ENCODE measurements at places on chromosomes 1 and 21.
A peak's percentile ranks its signal among the peaks of the same experiment; 100 is the strongest.

GRCh38 chr1:77313491-77313890 lies 31.7 kb downstream of the AK5 start:
- DNase-seq: peak; percentile 38

GRCh38 chr1:234230414-234230862 lies 142.8 kb upstream of the COA6 start:
- no peak for DNase-seq

- no peak for DNase-seq
Measured at GRCh38 chr1:106747232-106747631, 309.2 kb upstream of the PRMT6 start.

DNA sequence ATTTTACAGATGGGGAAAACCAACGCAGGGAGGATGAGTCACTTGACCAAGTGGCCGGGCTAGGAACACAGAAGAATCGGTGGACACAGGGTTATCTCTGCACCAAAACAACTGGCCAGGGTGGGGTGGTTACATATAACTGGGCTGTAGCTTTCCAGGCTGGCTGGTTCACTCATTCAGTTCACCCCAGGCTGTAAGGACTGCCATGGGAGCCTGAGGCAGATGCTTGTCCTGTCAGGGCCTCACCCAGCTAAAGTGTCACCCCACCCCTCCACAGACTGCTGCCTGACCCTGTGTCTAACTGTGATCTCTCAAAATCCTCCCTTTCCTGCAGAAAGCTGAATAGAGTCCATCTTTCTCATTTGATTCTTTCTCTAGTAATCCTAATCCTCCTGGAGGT lies 387.3 kb downstream of the RYR2 start:
- DNase-seq: no peak

- peak; percentile 17 for DNase-seq
Measured at GRCh38 chr1:44947063-44947773, 39.2 kb downstream of the EIF2B3 start.

DNA sequence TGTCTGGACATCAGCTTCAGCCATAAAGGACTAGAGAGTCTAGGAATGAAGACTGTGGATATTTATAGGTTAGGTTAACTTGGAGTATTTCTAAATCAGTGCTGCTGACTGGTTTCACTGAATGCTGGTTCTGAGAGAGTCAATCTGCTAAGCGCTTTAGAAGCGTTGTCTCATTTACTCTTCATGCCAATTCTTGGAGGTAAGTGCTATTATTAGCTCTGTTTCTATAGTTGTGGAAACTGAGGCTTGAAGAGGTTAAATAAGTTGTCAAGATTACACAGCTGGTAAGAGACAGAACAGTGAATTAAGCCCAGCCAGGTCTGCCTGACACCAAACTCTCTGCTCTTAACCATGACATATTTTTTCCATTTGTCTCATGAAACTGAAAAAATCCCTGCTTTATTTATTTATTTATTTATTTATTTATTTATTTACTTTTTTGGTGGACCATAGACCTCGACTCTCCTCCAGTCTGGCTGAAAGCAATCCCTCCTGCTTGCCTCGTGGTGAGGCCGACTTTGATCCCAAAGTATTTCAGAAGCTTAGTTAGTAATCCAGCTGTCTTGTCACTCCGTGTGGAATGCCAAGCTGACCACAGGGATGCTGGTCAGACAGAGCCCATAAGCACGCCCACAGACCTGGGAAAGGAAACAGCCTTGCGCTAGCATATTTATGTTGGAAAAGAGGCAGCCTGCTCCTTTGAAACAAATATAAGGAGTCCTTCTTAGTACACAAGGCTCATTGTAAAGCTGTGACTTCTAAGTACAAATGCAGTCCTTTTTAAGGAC lies 16.9 kb downstream of the NTMT2 start:
- peak; percentile 89 for DNase-seq

GRCh38 chr1:174262349-174263241 lies 103.3 kb downstream of the RABGAP1L start:
- peak; percentile 68 for DNase-seq

DNA sequence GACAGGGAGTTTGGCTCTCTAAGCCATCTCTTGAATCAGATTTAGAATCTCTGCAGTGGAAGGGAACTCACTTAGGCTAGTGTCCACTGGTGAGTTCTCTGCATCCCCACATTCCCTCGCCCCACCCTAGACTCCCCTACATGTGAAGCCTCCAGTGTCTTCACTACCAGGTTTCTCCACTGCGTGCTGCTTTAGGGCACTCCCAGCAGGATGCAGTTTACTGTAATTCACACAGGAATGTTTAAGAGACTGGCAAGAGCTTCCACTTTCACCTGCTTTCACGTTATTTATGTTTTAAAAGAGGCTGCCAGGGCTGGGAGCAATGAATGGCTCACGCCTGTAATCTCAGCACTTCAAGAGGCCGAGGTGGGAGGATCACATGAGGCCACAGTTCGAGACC lies 60.2 kb downstream of the KAZN start:
- DNase-seq: no peak

- DNase-seq: no peak
Measured at GRCh38 chr21:35106246-35106835, 57.2 kb upstream of the RUNX1 start.

DNA sequence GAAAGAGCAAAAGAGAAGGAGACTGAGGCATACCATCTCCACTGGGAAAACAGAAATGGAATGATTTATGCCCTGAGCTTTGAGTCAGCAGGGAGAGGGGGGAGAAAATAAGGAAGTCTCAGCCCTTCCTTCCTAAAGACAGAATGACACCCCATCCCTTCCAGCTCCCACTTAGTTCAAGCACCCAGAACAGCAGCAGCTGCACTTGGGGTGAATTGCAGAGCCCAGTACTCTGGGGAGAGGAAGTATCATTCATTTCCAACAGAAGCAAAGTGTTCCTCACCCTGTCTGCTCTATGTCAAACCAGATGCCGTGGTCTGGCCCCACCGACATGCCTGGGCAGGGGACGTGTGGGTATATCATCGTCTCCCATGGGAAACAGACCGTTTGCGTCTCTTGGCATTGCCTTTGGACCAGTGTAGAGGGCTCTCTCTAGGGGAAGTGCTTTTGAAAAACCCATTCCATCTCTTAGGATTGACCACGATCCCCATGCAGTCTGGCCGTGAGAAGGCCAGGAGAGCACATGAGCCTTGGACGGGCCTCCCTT lies 1.1 kb upstream of the KCNJ15 start:
- DNase-seq: no peak

DNA sequence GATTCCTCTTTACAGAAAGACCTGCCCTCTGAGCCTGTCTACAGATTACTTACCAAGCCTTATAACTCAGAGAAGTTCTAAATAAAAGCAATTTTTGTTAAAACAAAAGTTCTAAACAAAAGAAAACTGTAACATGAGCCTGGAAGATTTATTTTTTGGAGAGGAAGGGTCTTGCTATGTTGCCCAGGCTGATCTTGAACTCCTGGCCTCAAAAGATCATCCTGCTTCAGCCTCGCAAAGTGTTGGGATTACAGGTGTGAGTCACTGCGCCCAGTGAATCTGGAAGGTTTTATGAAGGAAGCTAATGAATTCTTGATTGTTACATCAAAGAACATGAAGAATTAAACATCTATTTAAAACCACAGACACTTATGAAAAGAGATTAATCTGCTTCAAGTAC lies 27.1 kb downstream of the GPBP1L1 start:
- DNase-seq: no peak

GRCh38 chr1:231419738-231420298 lies 2.3 kb downstream of the EGLN1 start:
- peak; percentile 43 for DNase-seq

DNA sequence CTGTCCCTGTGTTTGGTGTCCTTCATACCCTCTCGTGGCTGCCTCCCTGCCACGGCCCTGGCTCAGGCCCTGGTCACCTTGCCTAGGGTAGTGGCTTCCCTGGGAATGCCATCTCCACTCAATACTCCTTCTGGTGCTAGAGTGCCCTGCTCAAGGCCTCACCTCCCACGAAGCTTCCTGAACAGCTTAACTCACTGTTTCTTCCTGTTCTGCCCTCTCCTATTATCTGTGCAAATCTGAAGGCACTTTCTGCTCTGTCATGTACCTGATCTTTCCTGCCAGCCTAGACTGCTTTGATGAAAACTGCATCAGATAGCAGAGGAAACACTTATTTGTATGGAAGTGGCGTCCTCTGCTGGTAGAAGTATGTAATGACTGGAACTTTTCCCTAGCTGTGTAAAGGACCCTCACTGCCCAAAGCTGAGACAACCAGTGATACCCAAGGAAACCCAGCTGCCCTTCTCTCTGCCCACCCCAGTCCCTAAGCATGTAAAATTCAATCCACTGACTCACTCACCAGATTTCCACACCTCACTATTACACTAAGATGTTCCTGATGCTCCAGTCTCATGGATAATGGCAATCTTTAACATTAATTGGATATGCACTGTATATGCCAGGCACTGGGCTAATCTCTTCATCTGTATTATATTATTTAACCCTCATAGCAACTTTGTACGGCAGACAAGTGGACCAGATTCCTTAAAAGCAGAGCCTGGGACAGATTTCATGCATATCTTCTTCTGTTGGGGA lies 36.2 kb upstream of the BTG2 start:
- peak; percentile 75 for DNase-seq

DNA sequence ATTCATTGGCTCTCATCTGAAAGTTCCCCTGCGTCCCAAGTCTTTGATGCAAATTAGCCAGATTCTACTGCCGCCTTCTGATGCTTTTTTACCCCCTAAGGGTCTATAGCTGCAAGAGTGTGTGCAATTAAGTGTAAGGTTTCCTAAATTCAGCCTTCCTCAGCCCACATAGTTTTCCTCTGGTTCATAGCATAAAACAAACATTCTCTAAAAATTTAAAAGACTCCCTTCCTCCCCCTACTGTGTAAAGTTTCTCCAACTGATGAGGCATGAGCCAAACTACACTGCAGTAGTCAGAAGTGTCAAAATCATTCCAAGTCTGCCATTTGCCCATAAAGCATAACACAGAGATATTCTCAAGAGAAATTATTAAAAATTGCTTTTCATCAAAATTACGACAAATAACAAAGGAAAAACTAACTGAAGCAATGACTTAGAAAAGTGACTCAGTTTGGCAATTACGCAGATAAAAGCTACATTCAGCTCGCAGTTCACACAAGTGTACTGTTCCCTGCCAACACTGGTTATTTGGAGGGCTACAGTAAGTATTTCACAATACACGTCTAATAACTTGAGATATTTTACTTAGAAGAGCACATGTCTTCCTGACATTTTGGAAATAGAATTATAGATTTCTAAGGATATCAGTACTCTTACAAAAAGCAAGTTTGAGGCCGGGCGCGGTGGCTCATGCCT lies 15.4 kb downstream of the KCNH1 start:
- DNase-seq: peak; percentile 23

DNA sequence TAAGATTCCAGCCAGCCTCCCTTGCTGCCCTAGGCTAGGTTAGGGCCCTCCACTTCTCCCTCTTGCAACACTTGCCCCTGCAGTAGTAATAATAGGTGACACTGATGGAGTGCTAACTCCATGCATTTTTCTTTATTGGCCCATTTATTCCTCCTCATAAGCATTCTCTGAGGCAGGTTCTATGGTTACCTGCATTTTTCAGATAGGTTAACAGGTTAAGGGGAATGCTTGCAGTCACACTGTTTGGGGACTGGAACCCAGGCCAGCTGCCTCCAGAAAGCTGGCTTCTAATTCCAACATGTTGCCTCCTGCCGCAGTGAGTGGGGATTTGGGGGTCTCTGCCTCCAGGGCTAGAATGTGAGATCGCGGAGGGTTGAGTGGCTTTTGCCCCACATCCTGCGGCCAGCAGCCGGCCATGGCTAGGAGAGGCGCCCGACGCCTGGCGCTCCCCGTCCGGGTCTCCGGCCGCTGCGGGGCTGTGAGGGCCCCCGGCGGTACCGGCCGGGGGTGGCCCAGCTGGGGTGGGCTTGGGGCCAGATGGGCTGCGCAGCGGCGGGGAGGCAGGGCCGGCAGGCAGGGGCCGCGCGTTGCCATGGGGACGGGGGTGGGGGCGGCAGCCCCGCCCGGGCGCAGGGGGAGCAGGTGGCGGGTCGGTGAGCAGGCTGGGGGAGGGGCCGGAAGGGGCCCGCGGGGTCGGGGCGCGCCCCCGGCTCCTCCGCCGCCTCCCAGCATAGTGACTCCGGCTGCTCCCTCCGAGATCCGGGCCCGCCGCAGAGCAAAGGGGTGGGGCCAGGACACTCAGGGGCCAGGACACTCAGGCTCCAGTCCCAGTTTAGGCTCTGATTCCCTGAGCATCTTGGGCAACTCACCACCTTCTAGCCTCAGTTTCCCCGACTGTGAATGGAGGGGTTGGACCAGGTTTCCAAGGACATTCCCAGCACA lies 68.4 kb upstream of the SSBP3 start:
- no peak for DNase-seq

- no peak for DNase-seq
Measured at GRCh38 chr1:50243939-50244338, 135.2 kb downstream of the ELAVL4 start.

DNA sequence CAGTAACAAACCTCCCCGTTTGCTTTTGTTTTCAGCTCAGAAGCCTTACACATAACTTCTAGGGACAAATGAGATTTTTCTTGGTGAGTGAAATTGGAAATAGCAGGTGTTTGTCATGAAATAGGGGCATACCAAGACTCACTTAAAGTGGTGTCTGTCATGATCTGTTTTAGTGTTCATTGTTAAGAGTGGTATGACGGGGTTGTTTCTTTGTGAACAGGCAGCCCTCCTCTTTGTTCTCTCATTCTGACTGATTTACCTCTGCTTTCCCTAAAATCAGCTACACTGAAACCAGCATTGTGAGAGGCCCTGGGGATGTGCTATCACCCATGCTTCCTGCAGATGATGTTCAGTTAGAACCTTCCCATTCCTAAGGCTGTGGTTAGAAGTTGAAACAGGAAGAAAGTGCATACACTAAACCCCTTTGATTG lies 2.5 kb upstream of the ERO1B start:
- DNase-seq: no peak

DNA sequence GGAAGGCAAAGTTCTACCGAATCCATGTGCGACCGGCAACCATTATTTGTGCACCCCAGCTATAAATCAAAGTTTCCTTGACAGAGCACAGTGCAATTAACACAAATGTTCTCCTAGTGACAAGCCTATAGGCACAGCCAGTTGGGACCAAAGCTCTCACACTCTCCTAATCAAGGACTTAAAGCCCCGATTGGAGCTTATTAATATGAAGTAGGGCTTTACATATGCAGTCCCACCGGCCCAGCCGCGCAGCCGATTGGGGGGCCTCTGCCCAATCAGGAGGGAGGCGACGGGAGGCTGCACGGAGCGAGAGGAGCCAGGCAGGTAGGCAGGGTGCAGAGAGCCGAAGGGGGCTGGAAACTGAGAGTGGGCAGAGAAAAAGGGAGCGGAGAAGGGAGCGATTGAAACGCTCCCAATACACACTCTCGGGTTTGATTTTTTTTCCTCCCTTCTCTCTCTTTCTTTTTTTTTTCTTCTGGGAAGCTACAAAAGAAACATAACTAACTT lies at the start of gene ESRRG:
TSS of gene ESRRG (minus strand) at position 156 of the 507 bp plus-strand sequence. CDS start at position 26, 130 bp downstream.
- peak; percentile 40 for DNase-seq

- DNase-seq: no peak
Measured at GRCh38 chr1:84387480-84388163, 10.7 kb upstream of the DNASE2B start.
